Islet precursor cell (in vitro differentiated cells): ENCODE measurements at places on chromosomes 5 and 9.

DNA sequence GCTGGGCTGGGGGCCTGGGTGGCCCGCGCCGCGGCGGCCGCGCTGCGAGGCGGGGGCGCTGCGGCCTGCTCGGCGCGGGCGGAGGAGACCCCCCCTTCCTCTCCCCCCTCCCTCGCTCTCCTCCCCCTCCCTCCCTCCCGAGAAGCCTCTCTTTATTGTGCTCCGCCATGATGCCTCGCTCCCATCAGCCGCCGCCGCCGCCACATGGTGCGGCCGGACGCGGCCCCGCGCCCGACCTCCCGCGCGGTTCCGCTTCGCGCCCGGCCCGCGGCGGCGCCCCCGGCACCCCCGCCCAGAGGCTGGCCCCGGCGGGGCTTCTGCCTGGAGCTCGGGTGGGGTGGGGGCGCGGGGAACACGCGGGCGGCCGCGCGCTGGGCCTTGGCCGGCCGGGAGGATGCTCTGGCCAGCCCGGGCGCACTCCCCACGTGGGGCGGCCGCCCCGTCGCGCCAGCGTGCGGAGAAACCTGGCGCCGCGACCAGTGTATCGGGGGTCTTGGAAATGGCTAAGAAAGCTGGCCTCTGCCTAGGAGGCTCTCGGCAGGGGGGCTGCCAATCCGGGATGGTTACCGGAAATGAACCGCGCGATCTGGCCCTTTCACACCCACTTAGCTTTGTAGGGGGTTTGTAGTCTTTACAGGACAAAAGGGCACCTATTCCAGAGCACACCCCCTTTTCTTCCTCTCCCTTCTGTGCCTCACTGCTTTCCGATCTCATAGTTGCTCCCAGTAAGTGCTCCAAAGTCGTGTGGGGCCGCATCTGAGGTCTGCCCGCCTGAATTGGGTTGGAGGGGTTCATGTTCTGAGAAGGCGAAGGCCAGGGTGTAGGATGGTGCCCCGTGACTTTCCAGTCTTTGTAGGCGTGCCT lies 1.0 kb downstream of the SET start:
- peak; percentile 61 for DNase-seq

GRCh38 chr5:9947225-9947714 lies 302.4 kb downstream of the ATPSCKMT start:
- DNase-seq, result no peak

DNA sequence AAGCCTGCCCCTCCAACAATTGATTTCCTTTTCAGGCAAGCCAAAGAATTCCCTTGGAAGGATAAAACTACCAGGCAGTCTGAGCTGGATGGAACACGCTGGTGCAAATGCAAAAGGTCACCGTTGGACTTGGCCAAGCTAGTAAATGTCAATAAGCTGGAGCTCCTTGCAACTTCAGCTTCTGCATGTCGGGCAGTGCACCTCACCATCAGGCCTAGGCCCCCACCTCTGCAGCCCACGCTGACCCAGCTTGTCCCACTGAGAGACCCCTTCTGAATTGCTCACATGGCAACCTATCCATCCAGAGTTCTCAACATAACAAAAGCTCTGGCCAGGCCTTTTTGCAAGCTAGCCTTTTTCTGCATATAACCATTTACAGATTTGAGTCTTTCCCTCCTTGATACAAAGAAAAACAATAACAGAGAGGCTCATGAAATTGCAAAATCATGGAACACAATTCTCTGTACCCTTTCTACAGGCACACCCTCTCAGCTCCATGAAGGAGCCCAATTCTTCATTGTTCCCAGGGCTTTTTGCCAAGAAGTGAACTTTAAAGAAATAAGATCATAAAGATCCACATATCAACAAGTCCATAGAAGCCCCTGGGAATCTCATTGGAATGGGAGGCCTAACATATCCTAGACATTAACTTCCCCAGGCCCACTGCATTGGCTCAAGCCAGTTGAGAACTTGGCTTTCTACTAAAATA lies 123.9 kb upstream of the SLIT3 start:
- no peak for DNase-seq

GRCh38 chr9:109600142-109600541 lies 102.0 kb upstream of the PTPN3 start:
- peak; percentile 70 for DNase-seq

DNA sequence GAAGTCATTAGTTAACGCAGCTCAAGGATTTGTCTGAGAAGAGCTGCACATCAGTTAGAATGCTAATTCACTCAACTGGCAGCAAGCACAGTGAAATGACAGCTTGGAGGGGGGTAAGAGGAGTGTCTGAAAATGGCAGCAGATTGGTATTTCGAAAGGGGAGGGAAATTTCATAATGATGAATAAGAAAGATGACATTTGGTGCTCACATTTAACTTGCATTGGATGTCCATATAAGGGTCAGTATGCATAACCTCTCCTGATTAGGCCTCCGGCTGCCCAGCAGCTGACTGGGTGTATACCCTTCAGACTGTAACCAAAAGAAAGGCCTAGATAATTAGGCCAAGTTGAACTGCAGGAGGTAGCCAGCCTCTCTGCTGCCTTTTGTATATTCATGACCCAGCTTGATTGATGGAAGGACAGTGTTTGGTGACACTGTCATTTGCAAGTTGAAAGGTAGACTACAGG lies 131.0 kb downstream of the PBX3 start:
- DNase-seq, result no peak

- DNase-seq, result no peak
Measured at GRCh38 chr9:135247227-135247930, 159.9 kb downstream of the OLFM1 start.

DNA sequence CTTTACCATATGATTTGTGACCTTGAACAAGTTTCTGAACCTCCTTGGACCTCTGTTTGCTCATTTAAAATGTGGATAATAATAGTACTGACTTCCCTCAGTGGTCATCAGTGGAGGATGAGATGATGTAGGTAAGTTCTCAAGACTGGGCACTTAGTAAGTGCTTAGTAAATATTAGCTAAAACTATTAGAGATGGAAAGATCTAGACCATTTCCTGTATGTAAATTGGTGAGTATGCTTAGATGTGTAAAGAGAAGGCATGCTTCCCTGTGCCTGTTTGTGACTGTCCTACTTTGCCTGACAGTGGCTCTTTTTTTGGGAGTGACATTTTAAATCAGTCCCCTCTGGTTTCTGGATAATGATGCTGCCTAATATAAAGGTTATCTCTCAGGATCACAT lies 288.1 kb downstream of the GABRB2 start:
- no peak for DNase-seq

- no peak for DNase-seq
Measured at GRCh38 chr9:111805830-111806241, 11.1 kb upstream of the SHOC1 start.

- DNase-seq, result no peak
Measured at GRCh38 chr5:125336401-125336800, 590.0 kb upstream of the ZNF608 start.
